LoVo (cell line): ENCODE measurements at places on chromosomes 2 and 18.
A peak's percentile ranks its signal among the peaks of the same experiment; 100 is the strongest.

- no peak for DNase-seq
Observed at GRCh38 chr2:129061069-129061768, 742.6 kb upstream of the HS6ST1 start.

DNA sequence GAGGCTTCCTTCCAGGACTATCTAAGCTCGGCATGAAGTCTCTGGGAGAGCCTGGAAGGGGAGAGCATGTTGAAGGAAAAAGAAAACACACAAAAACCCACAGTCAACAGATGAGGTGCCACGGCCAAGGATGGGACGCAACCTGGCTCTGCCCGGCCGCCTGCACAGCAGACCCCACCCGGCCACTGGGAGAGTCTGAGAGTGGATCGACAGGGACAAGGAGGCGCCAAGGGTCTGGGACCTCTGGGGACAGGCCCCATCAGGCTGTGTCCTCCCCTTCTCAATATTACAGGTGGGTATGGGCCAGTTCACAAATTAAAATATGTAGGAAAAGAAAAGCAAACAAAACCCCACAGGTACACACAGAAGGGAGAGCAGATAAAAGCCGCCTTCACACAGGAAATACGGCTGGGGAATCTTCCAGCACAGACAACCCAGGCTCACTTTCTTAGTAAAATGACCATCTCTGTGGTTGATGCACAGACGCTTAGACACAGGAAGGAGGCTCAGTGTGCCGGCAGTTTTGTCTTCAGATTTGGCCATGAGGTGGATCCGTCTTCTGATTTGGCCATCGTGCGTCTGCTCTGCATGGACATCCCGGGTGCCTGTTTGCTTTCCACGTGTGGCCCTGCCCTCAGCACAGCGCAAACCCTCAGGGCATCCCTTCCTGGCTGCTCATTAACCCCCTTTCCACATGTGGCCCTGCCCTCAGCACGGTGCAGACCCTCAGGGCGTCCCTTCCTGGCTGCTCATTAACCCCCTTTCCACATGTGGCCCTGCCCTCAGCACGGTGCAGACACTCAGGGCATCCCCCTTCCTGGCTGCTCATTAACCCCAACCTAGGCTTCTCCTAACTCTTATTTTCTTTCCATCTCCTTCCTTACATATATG is 138.4 kb downstream of the EIPR1 start:
- no peak for DNase-seq

GRCh38 chr2:160388464-160389263 is 104.9 kb downstream of the RBMS1 start:
- no peak for DNase-seq

DNA sequence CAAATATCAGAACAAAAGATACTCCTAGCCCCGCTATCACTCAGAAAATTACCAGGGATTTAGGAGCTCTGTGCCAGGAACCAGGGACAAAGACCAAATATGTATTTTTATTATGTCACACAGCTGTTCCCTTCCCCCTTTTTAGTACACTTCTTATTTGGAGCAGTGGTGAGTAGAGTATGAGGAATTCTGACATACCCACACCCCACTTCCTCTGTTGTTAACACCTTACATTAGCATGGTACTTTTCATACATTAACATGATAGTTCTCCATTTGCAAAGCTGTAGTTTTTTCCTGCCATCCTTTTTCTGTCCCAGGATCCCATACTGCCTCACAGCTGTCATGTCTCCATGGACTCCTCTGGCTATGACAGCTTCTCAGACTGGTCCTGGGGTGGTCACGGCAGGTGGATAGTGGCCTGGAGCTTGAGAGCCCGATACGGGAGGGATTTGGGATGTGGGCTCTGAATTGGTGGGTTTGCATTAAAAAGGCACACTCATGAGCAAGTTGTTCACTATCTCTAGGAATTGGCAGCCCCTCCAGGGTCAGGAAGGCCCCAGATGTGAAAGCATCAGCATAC is 100.2 kb downstream of the SH3RF3 start:
- DNase-seq: no peak

- DNase-seq: no peak
Observed at GRCh38 chr18:73677450-73677849, 470.2 kb downstream of the FBXO15 start.

- no peak for DNase-seq
Observed at GRCh38 chr2:136997557-136997956, 232.2 kb downstream of the THSD7B start.

DNA sequence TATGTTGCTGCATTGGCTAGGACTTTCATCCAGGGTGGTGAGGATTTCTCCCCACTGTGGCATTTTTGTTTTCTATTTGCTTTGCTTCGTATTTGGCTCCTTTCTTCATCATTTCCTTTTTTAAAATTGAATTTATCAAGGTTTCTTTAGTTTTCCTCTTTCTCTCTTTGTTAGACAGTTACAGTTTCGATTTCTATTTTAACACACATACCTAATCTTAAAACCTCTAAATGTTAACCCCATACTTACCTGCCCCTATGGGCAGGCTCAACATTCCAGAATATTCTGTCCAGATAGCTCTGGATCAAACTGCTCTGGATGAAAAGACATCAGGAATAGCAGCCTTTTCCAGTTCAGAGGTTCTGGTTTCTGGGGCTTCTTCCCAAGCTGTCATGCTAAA is 49.2 kb downstream of the DIPK1C start:
- DNase-seq: no peak

- DNase-seq: no peak
Observed at GRCh38 chr2:23495661-23496114, 110.7 kb downstream of the KLHL29 start.

DNA sequence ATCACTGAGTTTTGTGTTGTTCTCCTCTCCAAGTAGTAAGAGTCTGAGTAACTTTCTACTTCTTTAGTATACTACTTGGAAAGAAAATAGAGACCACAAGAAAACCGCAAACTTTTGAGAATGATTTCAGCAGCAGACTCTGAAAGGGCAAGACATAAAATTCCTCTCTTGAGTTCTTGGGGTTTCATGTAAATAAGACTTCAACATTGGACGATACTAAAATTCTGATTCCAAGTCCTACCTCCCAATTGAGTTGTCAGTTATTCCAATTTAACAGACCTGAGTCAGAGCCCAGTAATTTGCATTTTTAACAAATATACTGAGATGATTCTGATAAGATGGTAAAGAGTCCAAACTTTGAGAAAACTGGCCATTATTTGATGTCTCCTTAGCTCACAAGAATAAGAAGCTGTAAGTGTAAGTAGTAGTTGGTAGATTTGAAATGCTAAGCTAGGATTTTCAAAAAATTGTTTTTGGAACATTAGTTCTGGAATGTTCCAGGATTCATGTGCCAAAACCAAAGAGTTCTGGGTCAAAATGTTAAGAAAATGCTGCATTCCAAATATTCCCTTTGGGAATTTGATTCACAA is 261.6 kb upstream of the SPOPL start:
- no peak for DNase-seq

- no peak for DNase-seq
Observed at GRCh38 chr2:131146231-131146630, 41.1 kb downstream of the PLEKHB2 start.

DNA sequence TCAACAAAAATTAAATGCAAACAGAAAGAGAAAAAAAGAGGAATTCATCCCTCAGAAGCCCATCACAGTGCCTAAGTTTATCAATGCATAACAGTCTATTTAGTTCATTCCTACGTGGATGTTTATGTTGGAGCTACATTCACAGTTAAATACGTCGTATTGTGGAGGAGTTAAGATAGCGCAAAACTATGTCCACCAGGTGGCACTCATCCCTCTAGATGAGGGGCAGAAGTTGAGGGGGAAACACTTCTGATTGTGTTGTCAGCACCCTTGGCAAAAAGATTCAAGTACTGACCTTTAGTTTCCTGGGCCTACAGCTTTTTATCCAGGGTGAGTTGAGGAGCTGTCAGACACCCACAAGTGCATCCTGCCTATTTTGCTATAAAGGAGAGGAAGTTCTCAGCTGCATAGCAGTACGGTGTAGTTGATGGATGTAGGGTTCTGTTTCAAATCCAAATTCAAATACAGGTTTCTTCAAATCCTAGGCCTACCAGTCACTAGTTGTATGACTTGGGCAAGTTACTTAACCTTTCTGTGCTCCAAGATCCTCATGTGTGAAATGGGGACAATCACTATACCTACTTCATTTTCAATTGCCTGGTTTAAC is 26.8 kb upstream of the MYO1B start:
- DNase-seq: peak; percentile 41

DNA sequence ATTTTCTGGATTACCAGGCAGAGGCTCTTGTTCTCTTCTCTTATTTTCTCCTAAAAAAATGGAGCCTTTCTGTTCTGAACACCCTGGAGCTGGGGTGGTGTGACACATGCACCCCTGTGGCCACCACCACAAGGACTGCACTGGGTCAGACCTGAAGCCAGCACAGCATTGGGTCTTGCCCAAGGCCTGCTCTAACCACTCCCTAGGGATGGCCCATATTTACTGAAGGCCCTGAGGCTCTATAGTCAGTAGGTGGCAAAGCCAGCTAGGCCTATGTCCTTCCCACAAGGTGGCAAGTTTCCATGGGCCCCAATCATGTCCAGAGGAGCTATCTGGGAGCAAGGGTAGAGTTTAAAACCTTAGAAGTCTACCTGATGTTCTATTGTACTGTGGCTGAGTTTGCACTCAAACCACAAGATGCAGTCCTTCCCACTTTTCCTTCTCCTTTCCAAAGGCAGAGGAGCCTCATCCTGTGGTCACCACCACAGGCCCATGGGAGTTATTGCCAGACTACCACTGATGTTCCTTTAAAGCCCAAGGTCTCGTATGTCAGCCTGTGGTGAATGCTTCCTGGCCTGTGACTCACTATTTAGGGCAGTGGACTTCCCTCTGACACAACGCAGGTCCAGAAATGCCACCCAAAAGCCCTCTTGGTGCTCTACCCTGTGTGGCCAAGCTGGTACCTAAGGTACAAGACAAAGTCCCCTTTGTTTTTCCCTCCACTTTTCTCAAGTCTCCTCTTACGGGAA is 15.0 kb upstream of the FMNL2 start:
- no peak for DNase-seq

- DNase-seq: no peak
Observed at GRCh38 chr2:23114299-23114698, 270.7 kb upstream of the KLHL29 start.
